ENCODE measurements at places on chromosomes 5 and 9. TPM values are rescaled to one million over a fixed set of nuclear protein-coding genes. Genes with fewer than 3 reads are reported as not detected.

The TAS2R1 gene
- total RNA-seq = not detected

The GZMA gene
- 4.1 TPM for total RNA-seq

The HRCT1 gene
- total RNA-seq = 19.1 TPM

The MYO10 gene
- 135 TPM for total RNA-seq

The THOC3 gene
- total RNA-seq = 46.8 TPM

The PCDHB11 gene
- 3.4 TPM for total RNA-seq

The GAPT gene
- total RNA-seq = not detected

The IFNA5 gene
- not detected for total RNA-seq

The SPAAR gene
- 3.3 TPM for total RNA-seq

The TRPM3 gene
- total RNA-seq = 0.17 TPM

The BAAT gene
- total RNA-seq = not detected

The ESM1 gene
- total RNA-seq = 2.0 TPM

The STX17 gene
- 23.0 TPM for total RNA-seq

The SLC46A2 gene
- 18.9 TPM for total RNA-seq

The PCDHB16 gene
- 1.6 TPM for total RNA-seq

DNA sequence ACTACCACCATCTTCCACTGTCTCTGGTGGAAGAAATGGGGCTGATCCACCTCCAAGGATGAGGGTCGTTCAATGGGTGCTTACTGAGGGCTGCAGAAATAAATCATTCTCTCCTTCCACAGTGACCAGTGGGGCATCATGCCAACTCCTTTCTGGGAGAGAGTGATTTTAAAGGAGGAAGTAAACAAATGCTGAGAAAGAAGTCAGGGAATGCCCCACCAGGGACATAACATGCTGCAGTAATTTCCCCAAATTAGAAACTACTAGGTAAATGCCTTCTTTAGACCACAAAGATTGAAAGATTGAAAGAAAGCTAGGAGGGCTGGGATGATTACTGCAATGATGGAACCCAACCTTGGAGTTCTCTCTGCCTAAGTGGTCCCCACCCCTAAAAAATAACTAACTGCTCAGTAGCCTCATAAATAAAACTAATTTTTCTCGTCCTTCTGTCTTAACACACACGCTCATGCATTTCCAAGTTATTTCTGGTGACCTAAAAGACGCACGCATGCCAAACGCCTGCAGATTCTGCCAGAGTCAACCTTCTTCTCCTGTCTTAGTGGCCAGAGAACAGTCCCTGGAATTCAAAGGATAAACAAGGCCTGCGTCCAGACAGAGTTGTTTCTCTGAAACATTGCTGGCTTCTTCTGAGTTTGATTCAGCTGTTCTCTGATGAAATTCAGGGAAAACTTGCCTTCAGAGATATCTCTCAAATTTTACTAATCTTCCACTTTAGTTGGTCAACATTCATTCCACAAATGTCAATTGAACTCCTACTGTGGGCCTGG lies 250.0 kb downstream of the NR3C1 start:
- no peak for DNase-seq

DNA sequence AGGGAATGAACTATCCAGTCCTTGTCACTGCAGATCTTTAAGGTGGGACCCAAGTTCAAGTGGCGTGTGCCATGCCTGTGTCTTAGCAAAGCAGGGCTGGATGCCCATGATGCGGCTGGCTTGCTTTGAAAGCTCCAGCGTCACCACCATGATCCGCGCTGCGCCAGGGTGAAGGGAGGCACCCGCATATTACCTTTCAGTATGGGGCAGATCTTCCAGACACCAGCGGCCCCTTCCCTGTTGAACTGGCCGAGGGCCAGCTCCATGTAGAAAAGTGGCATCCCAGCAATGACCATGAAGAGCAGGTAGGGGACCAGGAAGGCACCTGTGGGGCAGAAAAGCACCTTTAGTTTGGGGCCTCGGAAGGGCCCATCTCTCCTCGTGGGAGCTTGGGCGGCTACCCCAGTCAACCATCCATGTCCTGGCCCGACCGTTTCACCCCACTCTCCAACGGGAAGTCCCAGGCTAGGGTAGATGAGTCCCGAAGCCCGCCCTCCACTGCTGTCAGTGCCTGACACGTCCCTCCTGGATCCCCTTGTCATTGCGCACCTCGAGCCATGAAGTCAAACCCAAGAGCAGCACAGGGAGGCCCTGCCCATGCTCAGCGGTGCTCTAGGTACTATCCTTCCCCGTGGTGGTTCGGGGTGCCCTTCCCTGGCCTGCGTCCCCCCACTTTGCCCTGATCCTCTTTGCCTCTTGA lies 3.9 kb downstream of the SLC6A3 start:
- peak; percentile 16 for DNase-seq

DNA sequence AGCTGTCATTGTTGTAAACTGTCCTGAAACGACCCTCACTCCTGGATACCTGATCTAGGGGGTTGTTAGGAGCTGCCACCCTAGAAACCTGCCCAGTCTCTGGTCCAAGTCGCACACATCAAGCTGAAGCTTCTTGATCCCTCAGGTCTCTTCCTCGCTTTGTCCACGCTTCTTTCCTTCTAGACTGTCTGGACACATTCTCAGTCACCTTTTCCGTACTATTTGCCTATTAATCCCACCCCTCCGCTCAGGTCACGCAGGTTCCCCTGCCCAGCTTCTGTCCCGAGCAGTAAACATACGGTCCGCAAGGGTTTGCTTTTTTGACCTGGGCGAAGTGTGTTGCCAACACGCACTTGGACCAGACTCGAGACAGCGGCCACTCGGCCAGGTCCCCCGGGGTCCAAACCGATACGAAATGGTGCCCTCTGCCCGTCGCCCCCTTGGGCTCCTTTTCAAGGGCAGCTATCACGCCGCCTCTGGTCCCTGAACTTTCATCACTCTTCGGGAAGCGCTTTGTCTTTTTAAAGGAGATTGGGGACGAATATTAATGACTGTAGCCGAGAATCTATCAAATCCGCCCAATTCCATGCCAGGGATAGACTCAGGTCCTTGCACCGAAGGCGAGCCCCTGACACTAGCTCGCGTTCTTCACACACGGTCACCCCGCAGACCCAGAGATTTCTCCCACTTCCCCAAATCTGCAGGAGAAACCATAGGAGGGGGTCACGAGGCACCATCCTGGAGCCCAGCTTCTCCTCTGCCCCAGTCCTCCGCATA lies 814 bp downstream of the PLCXD3 start:
- peak; percentile 46 for DNase-seq

GRCh38 chr9:35606138-35606504 lies 1.1 kb downstream of the TESK1 start:
- DNase-seq = no peak

DNA sequence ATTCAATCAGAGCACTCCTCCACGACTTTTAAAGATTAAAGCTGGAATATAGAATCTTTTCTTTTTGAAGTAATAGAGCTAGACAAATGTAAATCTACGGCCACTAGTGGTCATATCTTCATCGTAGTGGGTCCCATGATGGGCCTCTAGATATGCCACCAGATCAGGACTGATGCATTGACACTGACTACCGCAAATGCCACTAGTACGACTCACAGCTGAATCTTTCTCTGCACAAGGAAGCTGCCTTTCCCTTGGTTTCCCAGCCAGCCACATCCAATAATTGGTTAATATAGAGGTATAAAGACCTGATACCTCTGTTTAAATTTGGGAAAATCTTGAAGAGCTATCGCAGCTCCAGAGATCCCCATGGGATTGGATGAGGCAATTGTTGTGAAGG lies 37.8 kb upstream of the ADRB2 start:
- DNase-seq = no peak

GRCh38 chr5:33999978-34000377 lies 7.9 kb downstream of the AMACR start:
- DNase-seq = no peak

DNA sequence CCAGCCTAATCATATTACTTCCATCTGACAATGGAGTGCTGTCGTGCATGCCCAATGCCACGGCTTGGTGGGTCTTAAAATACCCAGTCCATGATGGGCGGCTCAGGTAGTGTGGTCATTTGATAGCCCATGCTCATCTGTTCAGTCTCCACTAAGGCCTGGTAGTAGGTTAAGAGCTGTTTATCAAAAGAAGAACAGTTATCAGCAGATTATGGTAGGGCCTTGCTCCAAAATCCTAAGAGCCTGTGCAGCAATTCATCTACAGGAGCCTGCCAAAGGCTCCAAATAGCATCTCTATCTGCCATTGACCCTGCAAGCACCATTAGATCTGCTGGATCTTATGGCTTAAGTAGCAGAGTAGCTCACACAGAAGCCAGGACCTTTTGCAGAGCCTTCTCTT lies 21.8 kb upstream of the NTRK2 start:
- DNase-seq = no peak

GRCh38 chr9:82923912-82924605 lies 138.9 kb downstream of the RASEF start:
- no peak for DNase-seq

DNA sequence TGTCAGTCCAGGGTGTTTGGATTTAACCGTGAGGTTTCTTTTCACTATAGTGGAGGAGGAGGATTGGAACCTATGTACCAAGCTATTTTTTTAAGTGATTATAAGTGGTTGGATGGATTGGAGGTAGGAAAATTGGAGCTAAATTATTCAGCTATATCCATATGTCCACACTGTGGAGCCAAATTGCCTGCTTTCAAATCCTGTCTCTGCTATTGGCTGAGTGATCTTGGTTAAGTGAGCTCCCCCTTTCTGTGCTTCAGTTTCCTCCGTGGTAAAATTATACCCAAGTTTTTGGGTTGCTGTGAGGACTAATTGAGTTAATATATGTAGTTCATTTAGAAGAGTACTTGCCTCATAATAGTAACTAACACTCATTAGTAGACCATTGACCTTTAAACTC lies 2.5 kb downstream of the CENPP start:
- no peak for DNase-seq

GRCh38 chr5:97192580-97193354 lies 9.7 kb upstream of the RIOK2 start:
- DNase-seq = no peak

GRCh38 chr9:124358631-124359030 lies 56.6 kb downstream of the PSMB7 start:
- DNase-seq = no peak

DNA sequence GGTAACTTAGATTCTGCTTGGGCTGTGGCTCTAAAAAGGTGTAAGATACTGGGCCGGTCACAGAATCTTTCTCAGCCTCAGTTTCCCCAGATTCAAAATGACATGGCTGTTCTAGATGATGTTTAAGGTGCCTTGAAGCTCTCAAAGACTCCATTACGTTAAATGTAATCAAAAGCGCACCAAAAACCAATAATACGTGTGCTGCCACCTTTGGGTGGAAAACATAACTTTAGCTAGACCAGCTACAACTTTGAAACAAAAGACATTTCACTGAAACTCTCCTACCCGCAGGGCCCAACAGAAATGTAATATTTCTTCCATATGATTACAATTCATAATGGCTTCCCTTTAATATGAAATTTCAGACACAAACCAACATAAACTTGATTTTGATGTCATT lies 35.0 kb upstream of the PCSK5 start:
- no peak for DNase-seq

DNA sequence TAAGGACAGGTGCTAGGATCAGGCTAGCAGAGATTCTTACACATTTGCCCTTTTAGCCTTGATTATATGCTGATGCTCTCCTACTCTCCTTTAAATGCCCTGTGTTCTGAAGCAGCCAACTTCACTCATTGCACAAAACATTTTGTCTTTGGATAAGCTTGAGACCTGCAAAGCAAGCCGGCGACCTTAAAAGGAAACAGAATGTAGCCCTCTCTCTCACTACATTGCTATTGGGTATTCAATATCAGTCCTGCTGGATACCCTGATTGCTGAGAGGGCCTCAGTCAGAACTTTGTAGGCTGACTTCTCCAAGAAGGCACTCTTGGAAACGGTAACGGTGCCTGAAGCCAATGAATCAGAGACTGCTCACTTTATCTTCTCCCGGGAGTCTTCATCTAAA lies 528.9 kb downstream of the DTWD2 start:
- no peak for DNase-seq

GRCh38 chr9:91177661-91178280 lies 183.9 kb downstream of the AUH start:
- DNase-seq = peak; percentile 44

DNA sequence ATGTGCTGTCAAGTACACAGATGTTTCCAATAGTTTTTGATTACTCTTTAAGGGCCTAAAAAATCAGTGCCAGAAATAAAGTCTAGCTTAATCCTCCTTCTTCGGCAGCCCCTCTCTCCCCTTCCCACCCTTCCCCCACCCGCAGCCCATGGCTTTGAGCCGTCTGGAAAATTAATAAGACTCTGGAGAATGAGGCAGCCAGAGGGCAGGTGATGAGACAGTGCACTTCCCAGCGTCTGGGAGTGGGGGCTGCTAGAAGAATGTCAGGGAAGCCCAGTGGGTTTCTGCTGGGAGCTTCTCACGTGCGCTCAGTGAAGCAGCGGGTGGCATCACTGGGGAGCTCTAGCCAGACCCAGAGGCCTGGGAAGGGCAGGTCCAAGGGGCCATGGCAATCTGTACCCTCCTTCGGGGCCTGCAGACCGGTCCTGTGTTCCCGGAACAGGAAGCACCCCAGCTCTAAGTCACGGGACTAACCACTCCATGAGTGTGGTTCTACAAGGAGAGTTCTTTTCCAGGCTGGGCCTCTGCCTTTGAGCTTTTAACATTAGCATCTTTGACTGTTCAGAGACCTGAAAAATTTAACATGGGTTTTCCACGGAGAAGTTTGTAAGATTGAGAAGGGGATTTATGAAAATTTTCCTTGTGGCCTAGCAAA lies 164.8 kb upstream of the OTULINL start:
- DNase-seq = no peak

DNA sequence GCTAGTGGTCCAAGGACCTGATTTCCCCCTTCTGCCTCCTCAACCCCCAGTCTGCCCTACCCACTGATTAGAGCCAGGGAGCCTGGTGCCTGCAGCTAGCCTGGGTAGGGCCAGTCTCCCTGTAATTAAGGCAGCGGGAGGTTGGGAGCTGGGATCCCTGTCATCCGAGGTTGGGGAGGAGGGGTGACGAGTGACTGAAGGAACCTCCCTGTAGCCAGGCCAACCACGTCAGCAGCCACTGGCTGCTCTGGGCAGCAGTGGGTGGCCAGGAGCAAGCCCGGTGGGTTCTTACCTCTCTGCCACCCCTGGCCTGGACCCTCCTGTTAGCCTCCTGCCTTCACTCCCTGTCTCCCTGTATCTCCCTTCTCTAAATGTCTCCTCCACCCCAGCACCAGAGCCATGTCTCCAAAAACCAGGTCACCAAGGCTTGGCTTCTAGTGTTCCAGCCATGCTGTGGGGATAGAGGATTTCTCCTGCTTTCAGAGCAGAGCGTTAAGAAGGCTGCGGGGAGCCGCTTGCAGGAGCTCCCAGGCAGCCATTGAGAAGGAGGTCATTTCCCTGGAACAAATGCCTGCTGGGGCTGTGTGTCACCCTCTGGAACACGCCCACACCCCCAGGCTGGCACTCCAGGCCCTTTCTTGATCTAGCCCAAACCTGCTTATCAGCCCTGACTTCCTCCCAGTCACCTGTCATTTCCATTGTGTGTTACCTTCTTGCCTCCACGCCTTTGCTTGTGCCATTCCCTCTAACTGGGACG lies 65.0 kb upstream of the GGTA1 start:
- no peak for DNase-seq

- no peak for DNase-seq
Measured at GRCh38 chr5:69004676-69005075, 89.1 kb upstream of the SLC30A5 start.

- no peak for DNase-seq
Measured at GRCh38 chr9:27712806-27713205, 139.5 kb upstream of the C9orf72 start.

- DNase-seq = no peak
Measured at GRCh38 chr5:43354774-43355173, 41.6 kb upstream of the HMGCS1 start.

Data from upper lobe of left lung (tissue), 6 donors.